ENCODE measurements at places on chromosomes 4 and X.

- no peak for DNase-seq
These were observed 612.1 kb upstream of the PITX2 start for GRCh38 chr4:111234939-111235338.

DNA sequence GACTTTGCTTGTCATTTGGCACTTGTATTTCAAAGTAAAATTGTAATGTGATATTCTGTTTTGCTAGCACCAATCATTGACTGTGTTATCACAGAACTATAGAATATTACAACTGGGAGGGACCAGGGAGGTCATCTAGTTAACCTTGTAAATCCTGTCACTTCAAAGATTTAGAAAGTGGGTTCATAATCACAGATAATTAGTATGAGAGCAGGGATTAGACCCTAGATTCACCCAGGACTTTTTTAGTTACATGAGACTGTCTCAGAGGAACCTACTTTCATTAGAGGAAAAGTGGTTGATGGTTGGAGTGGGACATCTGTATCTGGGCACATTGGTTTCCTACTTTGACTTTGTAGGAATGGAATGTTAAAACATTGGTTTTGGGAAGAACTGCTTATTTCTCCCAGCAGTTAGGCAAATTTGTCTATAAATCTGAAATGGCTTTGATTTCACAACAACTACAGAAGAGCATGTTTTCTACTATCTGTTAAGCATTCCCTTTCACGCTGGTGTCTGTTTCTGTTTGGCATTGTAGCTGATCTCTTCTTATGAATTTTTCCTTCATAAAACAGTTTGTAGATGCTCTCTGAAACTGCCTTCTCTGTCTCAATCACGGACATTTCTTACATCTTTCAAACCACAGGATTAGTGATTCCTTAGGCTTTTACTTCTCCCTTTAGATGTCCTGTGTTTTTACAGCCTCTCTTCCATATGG lies 144.1 kb downstream of the DIPK2B start:
- no peak for DNase-seq

- DNase-seq = no peak
These were observed 44.8 kb downstream of the BANK1 start for GRCh38 chr4:101835121-101835904.

- DNase-seq = no peak
These were observed 1654.0 kb downstream of the PCDH7 start for GRCh38 chr4:32374206-32374605.

GRCh38 chr4:74675673-74676279 lies 118.5 kb downstream of the BTC start:
- no peak for DNase-seq

DNA sequence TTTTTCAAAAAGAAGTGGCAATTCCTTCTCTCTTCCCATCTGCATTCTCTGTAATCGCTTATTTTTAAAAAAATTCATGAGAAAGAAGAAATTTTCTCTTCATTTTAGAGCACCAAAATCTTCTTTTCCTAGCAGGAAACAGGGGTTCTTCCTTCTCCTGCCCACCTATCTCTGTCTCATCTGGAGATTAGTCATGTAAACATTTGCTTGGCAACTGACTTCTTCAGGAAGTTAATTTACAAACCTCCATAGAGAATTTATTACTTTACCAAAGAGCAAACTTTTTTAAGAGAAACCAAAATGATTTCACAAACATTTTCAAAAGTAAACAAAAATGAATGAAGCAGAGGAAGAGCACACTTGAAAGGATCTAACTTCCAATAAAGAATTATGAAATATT lies 13.5 kb downstream of the TTC29 start:
- DNase-seq = no peak

GRCh38 chr4:76374798-76375197 lies 46.1 kb downstream of the CCDC158 start:
- DNase-seq = no peak
